Stimulated activated naive CD4-positive, alpha-beta T cell (primary cell): ENCODE measurements at places on chromosomes 3 and 15.

DNA sequence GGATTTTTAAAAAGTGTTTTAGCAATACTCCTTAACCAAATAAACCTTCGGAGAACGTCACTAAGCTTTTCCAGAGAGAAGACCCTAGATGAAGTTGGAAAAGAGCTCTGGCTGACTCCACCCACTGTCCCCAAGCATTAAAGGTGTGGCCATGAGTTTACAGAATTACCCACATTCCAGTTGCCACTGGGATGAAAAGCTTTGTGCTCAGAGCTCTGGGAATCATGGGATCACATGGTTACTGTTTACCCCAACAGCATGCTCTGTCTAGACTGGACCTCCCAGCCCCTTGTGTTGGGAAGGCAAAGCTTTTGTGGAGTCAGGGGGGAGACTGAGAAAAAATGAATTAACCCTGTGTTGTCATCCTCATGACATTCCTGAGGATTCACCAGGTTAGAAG is 55.3 kb downstream of the CCK start:
- DNase-seq: no peak

GRCh38 chr3:161559177-161559998 is 62.8 kb downstream of the OTOL1 start:
- DNase-seq: no peak

- no peak for DNase-seq
Measured at GRCh38 chr3:157045238-157045850, 114.6 kb downstream of the CCNL1 start.

DNA sequence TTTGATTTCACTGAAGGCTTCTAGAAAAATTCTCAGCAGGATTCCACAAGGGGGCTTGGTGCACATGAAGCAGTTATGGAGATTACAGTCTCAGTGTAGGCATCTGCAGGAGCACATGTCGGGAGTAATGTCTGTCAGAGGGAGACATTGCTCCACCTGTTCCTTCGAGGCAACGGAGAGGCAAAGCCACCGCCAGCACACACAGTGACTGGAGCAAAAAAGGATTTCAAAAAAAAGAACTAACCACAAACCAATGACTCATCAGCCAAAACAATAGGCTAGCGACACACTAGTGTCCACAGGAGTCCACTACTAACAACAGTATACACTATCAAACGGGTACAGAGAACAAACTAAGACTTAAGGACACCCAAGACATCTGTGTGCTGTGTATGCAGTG is 68.9 kb downstream of the NPTN start:
- DNase-seq: no peak

DNA sequence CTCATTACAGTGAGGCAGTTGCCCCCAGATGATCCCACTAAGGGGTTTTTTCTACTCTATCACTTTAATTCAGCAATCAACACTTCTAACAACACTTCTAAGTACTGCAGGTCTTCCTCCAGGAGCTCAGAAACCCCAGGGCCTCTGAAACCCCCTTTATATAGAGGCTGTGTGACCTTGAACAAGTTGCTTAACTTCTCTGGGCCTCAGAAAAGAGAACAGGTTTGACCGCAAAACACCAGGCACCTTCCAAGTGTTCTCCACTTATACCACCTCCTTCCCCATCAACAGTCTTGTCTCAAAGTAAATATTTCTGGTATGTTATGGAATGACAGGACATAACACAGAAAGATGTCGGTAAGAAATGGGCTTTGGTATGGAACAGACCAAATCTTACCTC is 85.7 kb upstream of the WNT5A start:
- no peak for DNase-seq

DNA sequence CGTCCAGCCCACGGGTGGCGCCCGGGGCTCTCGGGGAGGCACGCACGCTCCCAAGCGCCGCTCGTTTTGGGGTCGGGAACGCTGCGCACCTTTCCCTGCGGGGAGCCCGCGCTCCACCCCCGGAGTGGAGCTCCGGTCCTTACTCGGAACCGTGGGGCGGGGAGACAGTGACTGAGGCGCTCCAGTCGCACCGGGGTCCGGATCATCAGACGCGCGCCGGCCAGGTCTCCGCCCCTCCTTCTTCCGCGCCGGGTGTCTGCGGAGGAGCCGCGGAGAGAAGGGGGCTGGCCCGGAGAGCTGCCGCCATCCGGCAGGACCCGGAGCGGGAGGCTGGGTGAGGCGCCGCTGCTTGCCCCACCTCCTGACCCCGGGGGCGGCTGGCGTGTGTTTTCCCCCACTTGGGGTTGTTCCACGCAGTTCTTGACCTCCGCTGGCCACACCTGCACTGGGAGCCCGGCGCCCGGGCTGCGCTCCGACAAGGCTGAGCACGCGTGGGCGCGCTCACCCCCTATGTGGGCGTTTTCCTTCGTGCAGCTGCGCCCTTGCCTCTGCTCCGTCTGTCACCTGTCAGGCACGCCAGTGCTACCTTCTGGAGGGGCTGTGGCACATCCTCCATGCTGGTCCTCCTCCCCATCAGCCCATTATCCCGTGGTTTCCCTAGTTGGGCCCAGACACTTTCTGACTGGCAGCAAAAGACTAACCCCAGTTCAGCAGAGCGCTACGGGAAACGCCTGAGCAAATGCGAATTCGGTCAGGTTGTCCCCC is at the start of gene MCF2L2:
Gene MCF2L2 (minus strand): TSS at position 173 of the 765 bp plus-strand sequence. CDS start 642 bp downstream, outside the sequence.
- peak; percentile 46 for DNase-seq

DNA sequence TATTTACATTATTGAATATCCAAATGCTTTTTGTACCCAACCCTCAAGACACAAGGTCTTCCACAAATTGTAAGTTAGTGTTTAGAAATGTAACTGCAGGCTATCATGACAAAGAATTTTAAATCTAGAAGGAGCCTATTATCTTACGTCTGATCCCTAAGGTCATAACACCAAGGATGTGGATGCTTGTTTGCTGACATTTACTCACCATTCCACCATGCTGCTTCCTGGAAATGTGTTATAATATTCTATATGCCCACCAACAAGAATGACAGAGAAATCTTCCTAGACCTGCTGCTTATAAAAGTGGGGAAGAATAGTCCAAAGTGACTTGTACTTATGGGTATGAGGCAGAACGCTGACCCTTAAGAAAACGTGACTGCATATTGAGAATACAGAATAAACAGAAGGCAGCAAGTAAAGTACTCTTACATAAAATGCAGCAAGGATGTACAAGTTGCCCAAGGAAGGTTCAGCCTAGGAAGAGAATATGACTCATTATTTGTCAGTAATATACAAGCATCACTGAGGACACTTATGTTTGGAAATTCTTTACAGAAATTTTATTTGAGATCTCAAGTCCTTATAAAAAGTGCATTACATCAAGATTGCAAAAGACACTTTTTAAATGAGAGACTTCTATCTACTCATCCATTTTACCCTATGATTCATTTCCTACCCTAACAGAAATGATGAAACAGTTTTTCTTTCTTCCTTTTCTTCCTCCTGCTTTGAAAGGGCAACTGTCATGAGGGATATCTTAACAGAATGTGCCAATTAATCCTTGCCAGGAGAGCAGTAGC is 59.6 kb downstream of the ESYT3 start:
- no peak for DNase-seq

DNA sequence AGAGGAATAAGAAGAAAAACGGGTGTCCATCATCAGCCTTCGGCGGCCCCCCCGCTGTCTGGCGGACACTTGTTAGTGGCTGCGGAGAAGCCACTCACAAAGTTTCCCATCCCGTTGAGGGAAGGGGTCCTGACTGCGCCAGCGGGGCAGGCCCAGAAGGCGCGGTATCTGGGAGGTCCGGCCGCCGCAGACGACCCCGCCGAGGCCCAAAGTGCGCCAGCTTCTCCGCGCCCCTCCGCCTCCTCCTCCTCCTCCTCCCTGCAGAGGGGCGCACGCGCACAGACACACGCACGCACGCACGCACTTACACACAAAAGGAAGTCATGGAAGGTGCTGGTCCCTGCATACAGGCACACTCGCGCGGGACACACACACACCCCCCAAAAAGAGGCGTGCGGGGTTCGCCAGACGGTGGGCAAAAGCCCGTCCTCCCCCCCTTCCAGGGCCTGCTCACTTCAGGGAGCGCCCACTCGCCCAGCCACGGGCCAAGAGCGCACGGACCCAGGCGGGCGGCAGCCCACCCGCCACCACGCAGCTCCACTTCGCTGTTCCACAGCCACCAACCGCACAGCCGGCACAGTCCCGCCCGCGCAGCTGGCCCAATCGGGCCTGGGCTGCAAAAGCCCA is 18.0 kb downstream of the ZNF148 start:
- DNase-seq: peak; percentile 70

- DNase-seq: no peak
Measured at GRCh38 chr3:37571269-37571668, 290.4 kb upstream of the CTDSPL start.

- DNase-seq: no peak
Measured at GRCh38 chr15:85618956-85619491, 175.7 kb downstream of the KLHL25 start.

DNA sequence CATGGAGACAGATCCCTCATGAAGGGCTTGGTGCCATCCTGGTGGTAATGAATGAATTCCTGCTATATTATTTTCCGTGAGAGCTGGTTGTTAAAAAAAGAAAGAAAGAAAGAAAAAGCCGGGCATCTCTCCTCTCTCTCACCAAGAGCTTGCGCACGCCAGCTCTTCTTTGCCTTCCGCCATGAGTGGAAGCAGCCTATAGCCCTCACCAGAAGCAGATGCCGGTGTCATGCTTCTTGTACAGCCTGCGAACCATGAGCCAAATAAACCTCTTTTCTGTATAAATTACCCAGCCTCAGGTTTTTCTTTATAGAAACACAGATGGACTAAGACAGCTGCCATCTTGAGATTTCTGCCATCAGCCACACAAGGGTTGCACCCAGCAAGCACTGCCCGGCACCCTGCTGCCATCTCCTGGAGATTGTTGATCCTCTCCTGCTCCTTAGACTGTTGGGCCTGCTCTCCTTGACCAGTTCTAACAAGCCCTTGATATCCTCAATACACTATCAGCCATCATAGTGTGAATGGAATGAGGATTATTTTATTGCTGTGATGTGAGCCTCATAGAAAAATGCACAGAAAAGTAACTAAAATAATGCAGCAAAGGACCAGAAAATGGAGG is 3.5 kb upstream of the AHSG start:
- no peak for DNase-seq

DNA sequence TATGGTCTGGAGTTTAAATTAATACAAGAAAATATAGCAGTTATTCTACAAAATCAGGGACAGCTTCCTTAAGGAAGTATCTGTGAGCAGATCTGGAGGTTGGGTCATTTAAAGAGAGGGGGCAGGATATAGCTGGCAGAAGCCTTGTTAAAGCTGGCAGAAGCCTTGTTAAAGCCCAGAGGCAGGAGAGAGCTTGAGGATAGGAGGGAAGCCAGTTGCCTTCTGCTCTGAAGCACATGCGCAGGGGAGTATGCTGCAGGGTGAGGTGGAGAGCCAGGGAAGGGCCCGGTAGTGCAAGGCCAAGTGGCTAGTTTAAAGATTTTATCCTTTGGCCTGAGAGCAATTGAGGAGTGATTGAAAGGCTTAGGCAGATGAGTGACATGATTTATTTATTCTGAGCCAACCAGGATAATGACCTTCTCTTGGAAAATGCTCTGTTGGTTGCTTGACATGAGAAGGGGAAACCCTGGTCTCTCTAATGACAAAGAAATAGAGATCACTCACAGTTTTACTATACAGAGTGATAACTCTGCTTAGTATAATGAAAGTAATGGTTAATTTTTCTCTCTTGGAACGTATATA is 3.9 kb downstream of the EAF1 start:
- DNase-seq: no peak

DNA sequence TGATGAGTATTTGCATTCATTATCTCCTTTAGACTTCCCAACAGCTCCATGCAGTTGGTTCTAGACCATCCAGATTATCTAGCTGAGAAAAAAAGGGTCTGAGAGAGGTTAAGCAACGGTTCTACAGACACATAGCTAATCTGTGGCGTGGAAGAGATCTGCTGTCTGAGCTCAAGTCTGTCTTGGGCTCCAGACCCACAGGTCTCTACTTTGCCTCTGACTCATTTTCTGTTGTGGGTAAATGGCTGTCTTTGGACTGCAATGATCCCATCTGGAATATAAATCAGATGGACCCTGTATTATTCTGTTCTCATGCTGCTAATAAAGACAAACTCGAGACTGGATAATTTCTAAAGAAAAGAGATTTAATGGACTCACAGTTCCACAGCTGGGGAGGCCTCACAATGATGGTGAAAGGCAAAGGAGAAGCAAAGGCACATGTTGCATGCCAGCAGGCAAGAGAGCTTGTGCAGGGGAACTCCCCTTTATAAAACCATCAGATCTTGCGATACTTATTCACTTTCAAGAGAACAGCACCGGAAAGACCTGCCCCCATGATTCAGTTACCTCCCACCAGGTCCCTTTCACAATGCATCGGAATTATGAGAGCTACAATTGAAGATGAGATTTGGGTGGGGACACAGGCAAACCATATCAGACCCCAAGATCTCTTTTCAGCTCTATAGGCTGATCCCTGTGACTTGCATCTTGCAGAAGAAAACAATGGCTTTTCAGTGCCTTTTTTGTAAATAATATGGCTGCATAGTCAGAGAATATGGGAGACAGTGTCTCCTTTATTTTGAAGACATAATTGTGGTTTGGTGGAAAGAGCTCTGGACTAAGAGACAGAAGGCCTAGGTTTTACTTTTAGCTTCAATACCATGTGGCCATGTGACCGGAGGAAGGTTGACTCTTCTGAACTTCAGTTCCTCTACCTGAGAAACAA is 24.7 kb downstream of the CEMIP start:
- peak; percentile 13 for DNase-seq

DNA sequence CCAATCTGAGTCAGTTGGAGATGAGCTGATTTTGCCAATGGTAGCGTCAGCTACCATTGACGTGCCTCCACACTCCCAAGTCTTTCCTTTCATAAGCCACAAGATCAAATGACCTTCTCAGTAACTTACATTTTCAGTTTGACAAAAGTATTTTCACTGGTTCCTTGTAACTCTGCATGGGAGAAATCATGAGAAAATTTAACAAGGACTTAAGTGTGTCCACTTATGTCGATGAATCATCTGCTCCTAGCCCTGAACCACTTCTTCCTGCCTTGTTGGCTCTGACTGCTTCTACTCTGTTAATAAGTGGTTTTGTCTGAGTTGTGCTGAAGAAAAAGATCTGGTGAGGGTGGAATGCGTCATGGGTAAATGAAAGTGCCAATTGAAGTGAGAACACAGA is 101.2 kb downstream of the NFKBIZ start:
- no peak for DNase-seq

DNA sequence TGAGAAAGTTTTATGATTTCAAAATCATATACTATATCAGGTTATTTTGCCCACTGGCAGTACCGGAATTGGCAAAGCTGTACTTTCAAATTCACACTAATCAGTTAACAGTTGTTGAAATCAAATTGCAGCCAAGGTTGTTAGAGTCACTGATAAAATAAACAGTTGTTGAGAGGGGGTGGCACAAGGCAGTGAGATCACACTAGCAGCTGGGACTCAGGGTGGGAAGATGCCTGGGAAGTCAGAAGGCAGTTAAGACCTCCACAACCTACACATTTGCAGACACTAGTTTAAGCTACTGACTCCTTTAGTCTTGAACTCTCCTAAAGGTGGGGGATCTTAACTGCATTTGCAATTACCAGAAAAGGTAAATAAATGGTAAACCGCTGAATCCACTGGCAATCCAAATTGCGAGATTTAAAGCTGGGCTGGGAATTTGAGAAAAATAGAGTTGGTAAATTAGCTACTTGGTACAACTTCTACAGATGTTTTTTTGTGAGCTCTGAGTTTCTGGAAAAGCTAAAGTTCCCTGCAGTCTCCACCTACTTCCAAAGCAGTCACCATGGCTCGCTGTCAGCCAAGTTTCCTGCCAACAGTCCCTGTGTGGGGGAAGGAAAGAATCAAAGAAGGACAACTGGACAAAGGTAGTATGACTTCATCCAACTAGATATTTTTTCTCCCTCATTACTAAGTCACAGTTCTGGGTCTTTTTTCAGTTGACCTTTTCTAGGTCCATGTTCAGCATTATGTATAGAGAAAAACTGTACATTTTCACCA is 105.7 kb downstream of the ZNF385D start:
- no peak for DNase-seq
